ENCODE measurements at places on chromosomes 6 and 20.

- no peak for DNase-seq
These were observed 1.1 kb upstream of the CD109 start for GRCh38 chr6:73694711-73695411.

DNA sequence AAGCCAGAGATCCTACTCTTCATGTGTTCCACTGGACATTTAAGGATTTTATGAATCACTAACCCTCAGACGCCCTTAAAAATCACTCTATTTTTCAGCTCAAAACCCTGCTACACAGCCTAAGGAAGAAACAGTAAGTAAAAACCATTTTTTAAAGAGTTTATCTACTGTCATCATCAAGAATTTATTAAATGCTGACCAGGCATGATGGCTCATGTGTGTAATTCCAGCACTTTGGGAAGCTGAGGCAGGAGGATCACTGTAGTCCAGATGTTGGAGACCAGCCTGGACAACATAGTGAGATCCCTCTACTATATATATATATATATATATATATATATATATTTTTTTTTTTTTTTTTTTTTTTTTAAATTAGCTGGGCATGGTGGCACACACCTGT is 124.2 kb upstream of the ID4 start:
- no peak for DNase-seq

- no peak for DNase-seq
These were observed 154.9 kb downstream of the FARS2 start for GRCh38 chr6:5416250-5416649.

DNA sequence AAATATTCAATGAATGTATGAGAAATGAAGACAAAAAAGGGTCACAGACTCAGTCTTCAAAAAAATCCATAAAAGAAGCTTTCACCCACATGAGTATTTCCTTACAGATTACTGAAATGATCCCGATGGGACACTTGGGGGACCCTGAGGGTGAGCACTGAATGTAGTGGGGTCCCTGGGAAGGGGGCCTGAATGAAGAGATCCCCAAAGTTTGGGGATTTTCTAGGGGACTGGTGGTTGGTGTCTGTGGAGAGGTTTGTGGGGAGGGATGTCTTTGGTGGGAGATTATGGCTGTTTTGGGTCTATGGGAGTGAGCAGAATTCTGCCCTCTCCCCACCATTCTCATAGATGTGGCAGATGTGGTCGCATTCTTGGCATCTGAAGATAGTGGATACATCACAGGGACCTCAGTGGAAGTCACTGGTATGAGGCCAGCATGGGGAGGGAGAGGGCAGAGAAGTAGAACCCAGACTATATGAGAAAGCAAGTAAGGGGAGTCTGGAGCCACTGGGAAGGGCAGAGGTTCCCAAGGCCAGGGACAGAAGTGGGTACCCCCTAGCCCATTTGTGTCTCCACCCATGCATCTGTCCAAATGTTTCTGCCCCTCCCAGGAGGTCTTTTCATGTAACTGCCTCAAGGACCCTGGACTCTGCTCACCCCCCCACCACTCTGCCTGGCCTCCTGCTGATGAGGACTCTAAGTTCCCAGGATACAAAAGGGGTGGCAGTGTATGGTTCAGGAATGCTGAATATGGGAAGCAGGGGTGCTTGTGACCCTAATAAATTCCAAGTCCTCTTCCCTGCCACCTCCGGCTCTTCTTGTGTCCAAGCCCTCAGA is 1.8 kb downstream of the HSD17B8 start:
- no peak for DNase-seq

GRCh38 chr20:19978511-19979210 is 38.5 kb upstream of the NAA20 start:
- DNase-seq = no peak

DNA sequence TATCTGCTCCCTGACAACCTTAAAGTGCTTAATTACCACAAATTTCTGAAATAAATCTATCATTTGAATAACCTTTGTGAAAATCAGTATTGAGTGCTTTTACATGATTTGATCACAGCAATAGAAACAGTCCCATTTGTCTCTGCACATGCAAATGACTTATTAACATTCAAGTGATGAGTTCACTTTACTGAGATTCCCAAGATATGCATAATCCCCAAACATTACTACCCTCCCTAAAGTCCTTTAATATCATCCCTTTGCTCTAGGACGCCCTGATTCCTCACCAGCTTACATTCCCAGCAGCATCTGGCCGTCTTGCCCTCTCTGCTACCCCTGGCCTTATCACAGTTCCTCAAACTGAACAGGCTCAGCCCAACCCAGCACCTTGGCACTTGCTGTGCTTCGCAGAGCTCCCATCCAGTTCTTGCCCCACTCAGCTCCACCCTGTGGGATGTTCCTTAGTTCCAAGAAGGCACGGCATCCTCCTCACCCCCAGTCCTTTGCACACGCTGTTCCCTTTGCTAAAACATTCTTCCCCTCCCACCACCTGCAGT is 347.5 kb downstream of the PREX1 start:
- DNase-seq = no peak

- DNase-seq = no peak
These were observed 41.4 kb downstream of the HBS1L start for GRCh38 chr6:135013211-135013610.

DNA sequence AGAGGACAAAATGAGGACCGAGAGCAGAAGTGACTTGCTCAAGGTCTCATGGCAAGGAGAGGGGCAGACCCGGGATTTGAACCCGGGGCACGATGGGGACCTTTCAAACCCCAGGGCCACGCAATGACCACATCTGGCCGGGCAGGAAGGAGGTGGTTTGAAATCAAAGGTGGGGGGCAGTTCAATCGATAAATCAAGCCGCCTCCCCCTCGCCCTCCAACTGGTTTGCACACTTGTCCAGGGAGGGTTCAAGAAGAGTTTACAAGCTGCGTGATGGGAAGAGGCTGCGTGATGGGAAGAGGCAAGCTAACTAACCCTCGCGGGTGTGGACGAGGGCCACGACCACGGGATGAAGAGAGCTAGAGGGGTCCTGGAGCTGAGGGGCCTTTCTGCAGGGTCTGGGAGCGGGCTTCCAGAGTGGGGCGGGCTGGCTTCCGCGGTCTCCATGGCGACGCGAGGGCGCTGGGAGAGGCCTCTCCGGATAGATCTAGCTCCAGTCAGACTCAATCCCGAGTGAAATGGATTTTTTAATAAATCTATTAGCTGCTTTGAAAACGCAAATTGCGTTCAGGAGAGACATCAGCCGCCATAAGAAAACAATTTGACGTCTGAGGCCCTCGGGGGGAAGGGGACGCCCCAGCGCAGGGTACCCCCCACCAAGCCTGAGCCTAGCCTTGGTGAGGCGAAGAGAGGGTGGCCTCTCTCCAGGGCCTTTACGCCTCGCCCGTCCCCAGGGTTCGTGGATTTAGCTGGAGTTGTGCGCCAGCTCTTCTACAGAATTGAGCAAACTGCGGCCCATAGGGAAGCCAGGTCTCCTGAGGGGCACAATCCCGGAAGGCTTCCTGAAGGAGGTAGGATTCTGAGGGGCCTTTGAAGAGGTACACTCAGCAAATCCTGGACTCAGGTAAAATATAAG is 143.9 kb downstream of the GRM4 start:
- no peak for DNase-seq

- no peak for DNase-seq
These were observed 69.5 kb downstream of the SLX4IP start for GRCh38 chr20:10504608-10504993.

- DNase-seq = no peak
These were observed 3.1 kb upstream of the SPACA1 start for GRCh38 chr6:88044530-88044929.

DNA sequence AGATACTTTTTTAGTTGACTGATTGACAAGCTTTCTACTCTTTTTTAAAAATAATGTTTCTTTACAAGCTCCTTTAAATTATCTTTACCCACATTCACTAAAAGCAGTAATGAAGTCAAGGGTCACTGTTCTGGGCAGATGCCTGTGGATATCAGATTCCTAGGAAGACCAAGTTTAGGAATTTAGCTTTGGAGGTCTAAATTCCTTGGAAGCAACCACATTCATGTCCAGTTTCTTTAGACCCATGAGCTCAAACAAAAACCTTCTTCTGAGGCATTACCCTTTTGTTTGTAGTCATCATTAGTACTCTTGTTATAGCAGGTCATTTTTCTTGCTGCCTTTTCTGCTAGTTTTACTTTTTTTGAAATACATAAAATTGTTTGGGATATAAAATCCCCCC is 462.9 kb upstream of the JAG1 start:
- no peak for DNase-seq

DNA sequence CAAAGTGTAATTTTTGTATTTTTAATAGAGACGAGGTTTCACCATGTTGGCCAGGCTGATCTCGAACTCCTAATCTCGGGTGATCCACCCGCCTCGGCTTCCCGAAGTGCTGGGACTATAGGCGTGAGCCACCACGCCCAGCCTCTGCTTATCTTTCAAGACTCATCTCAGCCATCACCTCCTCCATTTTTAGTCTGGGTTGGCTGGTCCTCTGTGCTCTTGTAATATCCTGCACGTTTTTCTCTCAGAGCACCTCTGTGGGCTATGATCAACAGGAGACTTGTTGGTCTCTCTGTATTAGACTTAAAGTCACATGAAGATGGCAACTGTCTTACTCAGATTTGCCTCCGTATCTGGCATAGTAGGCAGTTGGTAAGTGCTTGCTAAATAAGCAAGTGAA is 7.6 kb downstream of the NOTCH4 start:
- no peak for DNase-seq

GRCh38 chr6:79440598-79440997 is 96.6 kb downstream of the LCA5 start:
- DNase-seq = no peak

DNA sequence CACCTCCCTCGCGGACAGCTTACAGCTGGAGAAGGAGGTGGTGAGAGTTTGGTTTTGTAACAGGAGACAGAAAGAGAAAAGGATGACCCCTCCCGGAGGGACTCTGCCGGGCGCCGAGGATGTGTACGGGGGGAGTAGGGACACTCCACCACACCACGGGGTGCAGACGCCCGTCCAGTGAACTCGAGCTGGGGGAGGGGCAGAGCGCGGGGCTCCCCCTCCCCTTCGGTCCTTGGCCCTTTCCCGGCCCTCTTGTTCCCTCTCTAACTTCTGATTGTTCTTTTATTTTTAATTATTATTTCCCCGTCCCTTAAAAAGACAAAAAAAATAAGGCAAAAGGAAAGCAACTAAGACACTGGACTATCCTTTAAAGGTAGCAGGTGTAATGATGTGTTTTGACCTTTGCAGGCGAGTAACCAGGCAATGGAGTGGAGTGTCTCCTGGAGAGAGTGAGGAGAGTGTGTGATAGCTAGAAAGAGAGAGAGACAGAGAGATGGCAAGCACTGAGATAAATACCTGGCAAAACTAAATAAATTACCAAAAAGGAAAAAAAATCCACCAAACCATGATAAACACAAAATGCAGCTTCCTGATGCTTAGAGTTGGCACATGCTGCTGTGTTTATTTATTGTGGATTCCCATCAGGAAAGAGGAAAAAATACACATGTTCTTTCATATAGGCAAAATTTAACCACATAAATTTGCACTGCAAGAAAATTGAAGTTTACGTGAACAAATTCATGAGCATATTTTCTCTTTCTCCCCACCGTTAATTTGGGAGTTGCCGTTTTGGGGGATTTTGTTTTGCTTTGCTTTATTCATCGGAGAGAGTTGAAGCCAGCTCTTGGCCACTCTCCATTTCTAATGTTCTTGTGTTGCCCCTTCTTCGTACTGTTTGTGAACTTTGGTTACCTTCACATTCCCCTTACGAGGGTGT is 1.9 kb downstream of the POU3F2 start:
- DNase-seq = no peak

GRCh38 chr6:65191471-65191870 is 515.6 kb downstream of the EYS start:
- no peak for DNase-seq

- no peak for DNase-seq
These were observed 882.0 kb downstream of the TFAP2A start for GRCh38 chr6:9532621-9533557.

- no peak for DNase-seq
These were observed 234.0 kb upstream of the PLCB4 start for GRCh38 chr20:8834851-8835250.

DNA sequence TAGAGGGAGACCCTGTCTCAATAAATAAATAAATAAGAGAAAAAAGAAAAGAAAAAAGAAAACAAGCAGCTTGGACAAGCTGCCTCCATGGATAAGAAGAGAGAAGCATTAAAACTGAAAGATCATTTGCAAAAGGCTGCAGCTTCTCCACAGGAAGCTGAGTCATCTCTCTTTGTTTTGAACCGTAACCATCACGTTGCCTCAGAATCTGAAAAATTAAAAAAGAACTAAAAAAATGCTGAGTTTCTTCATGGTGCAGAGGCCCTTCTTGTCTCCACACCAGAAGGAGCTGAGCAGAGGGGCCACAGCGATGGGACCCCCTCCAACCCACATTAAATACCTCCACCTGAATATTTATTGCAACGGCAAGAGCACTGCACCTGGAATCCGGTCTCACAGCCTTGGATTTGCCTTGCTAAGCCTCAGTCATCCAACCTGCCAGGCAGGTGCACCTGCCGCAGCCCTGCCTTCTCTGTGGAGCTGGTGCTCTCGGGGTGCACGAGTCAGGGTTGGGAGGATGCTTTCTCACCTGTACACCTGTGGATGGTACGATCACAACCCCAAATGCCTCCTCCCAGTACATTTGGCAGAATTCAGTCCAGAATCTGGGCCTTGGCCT is 28.1 kb downstream of the TOX2 start:
- no peak for DNase-seq

DNA sequence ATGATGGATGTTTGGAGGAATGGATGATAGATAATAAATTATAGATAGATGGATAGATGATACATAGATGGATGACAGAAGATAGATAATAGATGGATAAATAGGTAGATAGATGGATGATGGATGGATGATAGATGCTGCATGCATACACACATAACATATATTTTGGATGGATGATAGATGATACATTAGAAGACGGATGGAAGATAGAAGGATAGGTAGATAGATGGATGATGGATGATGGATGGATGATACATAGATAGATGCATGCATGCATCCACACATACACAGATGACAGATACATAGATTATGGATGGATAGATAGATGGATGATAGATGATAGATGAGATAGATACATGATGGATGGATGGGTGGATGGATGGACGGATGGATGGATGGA is 387.8 kb downstream of the TAF4 start:
- DNase-seq = no peak

- DNase-seq = no peak
These were observed 597.9 kb downstream of the RNF144B start for GRCh38 chr6:18985061-18985460.

DNA sequence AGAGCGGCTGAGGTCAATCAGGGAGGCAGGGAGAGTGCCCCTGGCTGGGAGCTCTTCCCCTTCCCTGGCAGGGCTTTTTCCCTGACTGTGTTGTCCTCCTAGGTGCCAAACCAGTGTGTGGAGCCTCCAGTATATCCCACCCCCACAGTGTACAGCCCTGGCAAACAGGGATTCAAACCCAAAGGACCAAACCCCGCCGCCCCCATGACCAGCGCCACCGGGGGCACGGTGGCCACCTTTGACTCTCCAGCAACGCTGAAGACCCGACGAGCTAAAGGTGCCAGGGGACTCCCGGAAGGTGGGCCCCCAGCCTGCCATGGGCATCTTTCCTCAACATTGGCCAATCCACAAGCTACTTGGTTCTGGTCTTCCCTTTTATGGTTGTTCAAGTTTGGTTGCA is 25.2 kb downstream of the ZNF341 start:
- no peak for DNase-seq
